NCI-H345 (cell line): ENCODE measurements at places on chromosomes 5 and 9.

- DNase-seq, result no peak
Observed at GRCh38 chr5:72151169-72151568, 43.9 kb downstream of the MAP1B start.

- no peak for DNase-seq
Observed at GRCh38 chr5:171945066-171945465, 61.4 kb downstream of the FBXW11 start.

GRCh38 chr9:130539420-130540223, 39.8 kb upstream of the FUBP3 start:
- no peak for DNase-seq

GRCh38 chr5:17434982-17435381, 63.0 kb upstream of the TAF11L2 start:
- no peak for DNase-seq

DNA sequence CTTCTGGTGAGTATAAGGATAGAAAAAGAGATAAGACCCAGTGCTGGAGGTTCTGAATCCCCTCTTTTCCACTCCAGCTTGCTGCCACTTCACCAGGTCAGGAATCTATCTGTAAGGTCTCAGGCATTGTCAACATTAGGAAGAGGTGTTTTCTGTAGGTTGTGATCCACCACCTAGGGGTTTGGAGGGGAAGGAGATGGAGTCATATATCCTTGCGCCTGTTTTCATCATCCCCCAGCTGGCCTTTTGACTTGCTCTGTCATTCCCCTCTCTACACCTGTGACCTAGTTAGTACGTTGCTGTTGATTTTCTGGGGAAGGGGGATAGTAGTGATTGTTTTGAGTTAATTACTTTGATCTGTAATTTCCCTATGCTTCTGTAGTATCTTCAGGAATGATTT, 20.5 kb downstream of the SPINK5 start:
- no peak for DNase-seq

DNA sequence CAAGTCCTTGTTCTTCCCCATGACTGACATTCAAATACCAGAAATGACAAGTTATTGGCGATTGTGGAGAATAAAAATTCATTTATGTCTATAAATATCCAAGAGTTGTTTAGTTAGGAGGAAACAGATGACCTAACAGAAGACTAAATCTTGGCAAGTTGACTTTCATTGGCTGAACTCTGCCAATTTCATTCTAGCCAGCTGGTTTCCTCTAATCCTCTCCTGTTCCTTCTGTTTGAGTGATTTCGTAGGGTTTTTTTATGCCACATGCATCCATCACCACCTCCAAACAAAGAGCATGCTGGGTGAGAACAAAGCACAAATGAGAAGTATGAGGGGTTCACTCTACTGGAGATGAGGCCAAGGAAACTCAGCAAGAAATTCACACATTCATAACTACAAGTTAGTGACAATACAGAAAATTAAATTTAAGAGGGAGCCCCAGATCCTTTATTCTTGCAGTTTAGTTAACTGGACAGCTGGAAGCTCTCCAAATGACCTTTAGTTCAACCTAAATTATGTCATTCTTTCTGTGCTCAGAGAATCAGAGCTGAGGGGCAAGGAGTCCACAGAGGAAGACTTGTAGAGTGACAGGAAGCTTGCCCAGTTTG, 932.0 kb downstream of the TLE4 start:
- DNase-seq, result no peak

DNA sequence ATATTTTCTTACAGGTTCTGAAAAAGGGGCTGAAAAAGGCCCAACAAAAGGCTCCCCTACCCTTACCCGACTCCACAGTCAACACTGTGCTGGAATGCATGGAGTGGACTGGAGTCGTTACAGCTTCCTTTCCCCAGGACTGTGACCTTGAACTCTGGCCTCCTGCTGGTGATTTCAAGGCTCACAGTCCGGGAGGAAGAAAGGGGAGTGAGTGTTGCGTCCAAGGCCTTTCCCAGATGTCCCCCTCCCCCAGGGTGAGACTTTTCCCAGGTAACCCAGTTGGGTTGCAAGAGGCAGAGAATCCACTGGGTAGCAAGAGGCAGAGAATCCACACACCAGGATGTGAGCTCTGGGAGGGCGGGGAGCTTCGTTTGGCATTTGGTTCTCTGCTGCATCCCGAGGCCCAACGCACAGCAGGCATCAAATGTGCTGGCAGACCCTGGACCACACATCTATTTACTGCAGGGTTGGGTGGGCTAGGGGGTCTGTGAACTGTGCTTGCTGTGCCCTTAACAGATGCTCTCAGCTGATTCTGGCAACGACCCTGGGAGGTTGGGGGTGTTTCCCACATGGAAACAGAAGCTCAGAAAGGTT, 37.5 kb downstream of the FABP6 start:
- DNase-seq, result no peak

DNA sequence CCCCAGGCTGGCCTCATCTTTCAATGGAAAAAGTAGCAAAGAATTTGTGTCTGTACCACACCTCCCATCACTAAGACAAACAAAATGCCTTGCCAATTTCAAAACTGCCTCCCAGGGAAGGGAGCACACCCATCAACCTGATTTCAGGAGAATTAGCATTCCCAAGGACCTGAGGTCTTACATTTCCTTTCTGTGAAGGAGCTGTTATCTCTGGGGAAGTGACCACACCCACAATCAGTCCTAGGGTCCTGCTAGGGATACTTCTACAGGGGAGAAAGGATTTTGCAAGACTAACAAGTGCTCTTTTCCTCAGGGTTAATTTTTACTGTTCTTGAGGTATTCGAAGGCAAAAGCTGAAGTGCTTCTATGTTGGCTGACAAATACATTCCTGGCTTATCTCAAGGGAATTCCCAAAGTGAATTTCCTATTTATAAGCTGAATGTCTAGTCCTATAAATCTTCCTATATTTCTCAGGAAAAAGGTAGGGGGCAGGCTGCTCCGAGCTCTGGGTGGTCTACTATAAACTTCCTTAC, 97.4 kb upstream of the ITGA1 start:
- no peak for DNase-seq

DNA sequence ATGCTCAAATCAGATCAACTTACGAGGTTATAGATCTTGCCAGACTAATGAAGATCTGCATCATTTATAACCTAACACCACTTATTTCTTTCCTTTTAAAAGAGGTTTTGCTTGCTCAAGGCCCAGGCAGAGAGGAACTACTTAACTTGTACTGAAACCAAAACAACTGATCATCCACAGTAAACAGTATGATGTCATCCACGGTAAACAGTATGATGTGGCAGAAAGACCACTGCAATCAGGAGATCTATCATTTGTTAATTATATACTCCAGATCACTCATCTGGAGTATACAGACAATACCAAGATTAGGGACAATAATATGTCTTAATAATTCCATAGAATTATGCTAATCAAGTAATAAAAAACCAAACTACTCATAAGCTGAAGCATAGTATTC, 116.8 kb downstream of the ADAMTS6 start:
- peak; percentile 50 for DNase-seq

DNA sequence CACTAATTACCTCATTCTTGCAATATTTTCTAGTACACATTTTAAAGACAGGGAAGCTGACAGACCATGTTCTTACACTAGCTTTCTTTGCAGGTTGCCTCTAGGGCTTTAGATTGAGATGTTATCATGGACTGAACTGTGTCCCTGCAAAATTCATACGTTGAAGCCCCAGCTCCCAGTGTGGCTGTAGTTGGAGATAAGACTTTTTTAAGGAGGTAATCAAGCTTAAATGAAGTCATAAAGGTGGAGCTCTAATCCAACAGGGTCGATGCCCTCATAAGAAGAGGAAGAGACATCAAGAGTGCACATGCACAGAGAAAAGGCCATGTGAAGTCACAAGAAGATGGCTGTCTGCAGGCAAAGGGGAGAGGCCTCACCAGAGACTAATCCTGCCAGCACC, 471.2 kb upstream of the ACTBL2 start:
- DNase-seq, result no peak

DNA sequence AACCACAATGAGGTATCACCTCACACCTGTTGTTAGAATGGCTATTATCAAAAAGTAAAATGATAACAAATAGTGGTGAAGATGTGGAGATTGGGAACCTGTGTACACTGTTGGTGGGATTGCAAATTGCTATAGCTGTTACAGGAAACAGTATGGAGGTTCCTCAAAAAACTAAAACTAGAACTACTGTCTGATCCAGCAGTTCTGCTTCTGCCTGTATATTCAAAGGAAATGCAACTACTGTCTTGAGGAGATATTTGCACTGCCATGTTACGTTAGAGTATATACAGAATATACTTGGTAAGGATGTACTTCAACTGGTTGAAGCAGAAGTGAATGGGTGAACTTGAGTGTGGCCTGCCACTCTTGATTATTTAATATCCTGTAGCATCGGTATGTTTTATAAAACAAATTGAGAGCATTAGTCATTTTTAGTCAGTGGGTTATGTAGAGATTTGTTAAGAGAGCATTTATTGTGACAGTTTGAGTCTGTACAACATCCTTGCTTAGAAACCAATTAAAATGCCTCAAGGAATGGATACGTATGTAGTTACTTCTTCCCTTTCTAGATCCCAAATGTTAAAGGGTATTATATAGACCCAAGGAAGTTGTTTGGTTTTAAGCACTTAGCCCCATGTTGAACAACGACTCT, 37.5 kb downstream of the ZCCHC7 start:
- no peak for DNase-seq

- DNase-seq, result no peak
Observed at GRCh38 chr9:14249527-14249926, 64.4 kb downstream of the NFIB start.

GRCh38 chr9:137253717-137254623, 1.2 kb upstream of the NELFB start:
- no peak for DNase-seq

DNA sequence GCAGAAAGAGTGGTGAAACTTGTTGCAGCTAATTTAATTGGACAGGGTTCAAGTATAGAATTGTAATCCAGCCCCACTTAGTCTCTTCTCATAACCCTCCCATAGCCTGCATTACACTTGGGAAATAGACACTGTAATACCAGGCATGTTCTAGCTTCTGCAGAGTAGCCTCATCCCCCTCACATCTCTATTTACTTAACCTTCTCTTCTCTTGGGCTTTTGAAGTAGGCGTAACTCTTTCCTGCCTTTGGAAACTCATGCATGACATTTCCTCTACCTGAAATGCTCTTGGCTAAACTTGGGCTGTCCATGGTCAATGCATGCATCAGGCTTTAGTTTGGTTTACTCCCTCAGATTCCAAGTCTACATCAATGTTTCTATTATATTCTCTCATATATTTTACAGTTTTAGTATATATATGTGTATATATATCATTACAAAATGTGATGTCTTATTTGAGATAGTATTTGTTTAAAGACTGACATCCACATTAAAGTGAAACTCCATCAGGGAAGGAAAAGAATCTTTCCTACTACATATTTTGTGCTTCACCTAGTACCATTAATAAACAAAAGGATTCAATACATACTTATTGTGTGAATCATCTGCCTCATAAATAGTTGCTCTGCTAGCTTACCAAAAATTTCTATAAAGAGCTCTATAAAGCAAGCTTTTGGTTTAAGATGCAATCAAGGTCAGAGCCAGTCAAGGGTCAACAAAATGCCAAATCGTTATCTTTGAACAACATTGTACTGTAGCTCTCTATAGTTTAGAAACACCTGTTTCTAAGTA, 1158.0 kb downstream of the MAT2B start:
- no peak for DNase-seq

DNA sequence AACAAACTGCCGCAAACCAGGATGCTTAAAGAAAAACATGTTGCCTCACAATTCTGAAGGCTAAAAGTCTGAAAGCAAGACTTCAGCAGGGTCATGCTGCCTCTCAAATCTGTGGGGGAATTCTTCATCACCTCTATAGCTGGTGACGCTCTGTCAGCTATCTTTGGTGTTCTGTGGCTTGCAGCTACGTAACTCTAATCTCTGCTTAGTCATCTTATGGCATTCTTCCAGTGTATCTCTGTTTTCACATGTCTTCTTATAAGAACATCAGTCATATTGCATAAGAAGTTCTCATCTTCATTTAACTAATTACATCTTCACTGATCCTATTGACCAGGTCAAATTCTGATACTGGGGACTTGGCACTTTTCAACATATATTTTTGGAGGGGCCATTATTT, 243.0 kb downstream of the CDH10 start:
- DNase-seq, result no peak

GRCh38 chr5:103512500-103512899, 50.1 kb downstream of the NUDT12 start:
- DNase-seq, result no peak

GRCh38 chr5:116765441-116765840, 190.8 kb upstream of the SEMA6A start:
- no peak for DNase-seq

GRCh38 chr9:18184401-18184800, 289.6 kb upstream of the ADAMTSL1 start:
- no peak for DNase-seq

DNA sequence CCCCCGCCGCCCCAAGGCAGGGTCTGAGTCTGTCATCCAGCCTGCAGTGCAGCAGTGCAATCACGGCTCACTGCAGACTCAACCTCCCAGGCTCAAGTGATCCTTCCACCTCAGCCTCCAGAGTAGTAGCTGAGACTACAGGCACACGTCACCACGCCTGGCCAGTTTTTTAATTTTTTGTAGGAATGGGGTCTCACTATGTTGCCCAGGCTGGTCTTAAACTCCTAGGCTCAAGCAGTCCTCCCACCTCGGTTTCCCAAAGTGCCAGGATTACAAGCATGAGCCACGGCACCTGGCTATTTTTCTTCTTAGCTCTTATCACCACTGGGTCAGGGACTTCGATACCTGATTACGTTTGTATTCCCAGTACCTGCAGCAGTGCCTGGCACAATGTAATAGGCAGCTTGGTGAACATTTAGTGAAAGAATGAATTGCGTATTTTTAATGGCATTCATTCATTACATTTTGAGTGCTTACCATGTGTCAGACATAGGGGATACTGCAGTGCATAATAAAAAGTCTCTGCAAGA, 10.3 kb downstream of the LARP1 start:
- no peak for DNase-seq

DNA sequence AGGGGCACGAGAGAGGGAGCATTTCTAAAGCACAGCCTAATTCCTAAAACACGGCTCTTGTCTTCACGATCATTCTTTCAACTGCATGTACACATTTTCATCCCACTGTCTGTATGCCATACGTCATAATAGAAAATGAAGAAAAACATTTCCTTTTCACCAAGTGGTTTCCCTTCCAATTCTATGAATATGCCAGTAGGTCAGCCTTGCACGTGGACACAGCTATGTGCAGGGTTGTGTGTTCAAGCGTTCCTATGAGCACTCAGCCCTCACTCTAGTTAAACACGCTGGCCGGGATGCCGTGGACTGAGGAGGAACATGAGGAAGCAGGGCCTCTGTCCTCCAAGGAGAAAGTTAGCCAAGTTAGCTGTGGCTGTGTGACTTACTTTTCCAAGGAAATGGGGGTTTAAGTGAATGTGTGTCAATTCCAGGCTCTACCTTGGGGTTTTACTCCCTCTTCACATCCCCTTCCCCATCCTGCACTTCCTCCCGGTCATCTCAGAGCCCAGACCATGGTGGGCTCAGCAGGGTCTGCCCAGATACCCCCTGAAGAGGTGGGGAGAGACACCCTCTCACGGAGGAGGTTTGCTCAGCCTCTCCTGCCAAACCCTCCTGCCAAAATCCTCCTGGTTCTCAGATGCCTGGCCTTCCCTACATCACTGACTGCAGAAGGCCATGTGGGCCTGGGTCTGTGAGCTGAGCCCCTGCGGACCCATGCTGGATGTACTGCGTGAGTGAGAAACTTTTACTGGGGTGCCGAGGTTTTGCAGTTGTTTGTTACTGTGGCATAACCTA, 230.6 kb downstream of the FSTL4 start:
- DNase-seq, result no peak

- no peak for DNase-seq
Observed at GRCh38 chr5:94260096-94260495, 358.3 kb downstream of the KIAA0825 start.

GRCh38 chr5:133432956-133433532, 179.3 kb downstream of the FSTL4 start:
- no peak for DNase-seq

GRCh38 chr9:3916984-3917383, 382.9 kb downstream of the GLIS3 start:
- DNase-seq, result no peak
